ENCODE measurements at places on chromosomes 3 and 15. TPM values are rescaled to one million over a fixed set of nuclear protein-coding genes. Genes with fewer than 3 reads are reported as not detected.

DNA sequence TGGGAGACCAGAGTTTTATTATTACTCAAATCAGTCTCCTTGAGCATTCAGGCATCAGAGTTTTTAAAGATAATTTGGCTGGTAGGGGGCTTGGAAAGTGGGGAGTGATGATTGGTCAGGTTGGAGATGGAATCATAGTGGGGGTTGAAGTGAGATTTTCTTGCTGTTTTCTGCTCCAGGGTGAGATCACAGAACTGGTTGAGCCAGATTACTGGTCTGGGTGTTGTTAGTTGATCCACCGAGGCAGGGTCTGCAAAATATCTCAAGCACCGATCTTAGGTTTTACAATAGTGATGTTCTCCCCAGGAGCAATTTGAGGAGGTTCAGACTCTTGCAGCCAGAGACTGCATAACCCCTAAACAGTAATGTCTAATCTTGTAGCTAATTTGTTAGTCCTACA, 141.0 kb downstream of the OTOL1 start:
- no peaks in the 10 kb centered on the region for H3K27me3 ChIP-seq
- H3K27ac ChIP-seq, result no peak overlapping the region
- no peaks in the 10 kb centered on the region for H3K36me3 ChIP-seq
- no peak for DNase-seq
- peaks cover 8% of the 10 kb centered on the region for H3K4me1 ChIP-seq
- no peak overlapping the region for H3K4me3 ChIP-seq

DNA sequence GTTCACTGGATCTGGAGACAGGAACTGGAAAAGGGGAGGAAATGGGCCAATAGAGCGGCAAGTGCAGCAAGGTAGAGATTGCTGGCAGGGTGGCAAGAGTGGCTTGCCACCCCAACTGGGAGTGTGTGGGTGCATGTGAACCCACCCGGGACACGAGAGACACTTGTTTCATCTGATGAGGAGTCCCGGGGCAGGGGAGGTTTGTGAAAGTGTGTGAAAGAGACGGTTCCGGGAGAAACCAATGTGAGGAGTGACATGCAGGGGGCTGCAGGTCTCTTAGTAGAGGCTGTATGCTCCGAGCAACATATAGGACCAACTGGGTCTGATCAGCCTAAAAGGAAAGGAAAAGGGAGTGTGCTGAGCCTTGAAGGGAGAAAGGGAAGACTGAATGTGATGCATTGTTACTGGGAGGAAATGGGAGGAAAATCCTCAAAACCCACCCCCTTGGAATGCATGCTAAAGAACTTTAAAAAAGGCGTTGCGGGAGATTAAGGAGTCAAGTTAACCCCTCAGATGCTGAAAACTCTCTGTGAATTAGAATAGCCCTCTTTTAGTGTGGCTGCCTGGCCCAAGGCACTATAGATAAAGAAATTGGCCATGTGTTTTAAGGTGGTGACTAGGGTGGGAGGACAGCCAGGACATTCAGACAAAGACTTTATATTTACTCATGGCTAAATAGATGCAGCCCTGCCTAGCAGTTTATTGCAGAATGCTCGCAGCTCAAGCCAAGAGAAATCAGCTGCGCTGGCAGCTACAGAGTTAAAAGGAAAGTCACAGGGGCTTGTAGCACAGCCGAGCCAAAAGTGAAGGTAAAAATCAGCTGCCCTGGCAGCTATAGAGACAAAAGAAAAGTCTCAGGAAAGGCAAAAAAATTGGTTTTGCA, 9.1 kb upstream of the SLC9C1 start:
- H3K27ac ChIP-seq, result no peak overlapping the region
- no peak for DNase-seq
- no peaks in the 10 kb centered on the region for H3K27me3 ChIP-seq
- no peaks in the 10 kb centered on the region for H3K36me3 ChIP-seq
- H3K4me3 ChIP-seq, result no peak overlapping the region

The SLC6A11 gene
- total RNA-seq, result 0.19 TPM

DNA sequence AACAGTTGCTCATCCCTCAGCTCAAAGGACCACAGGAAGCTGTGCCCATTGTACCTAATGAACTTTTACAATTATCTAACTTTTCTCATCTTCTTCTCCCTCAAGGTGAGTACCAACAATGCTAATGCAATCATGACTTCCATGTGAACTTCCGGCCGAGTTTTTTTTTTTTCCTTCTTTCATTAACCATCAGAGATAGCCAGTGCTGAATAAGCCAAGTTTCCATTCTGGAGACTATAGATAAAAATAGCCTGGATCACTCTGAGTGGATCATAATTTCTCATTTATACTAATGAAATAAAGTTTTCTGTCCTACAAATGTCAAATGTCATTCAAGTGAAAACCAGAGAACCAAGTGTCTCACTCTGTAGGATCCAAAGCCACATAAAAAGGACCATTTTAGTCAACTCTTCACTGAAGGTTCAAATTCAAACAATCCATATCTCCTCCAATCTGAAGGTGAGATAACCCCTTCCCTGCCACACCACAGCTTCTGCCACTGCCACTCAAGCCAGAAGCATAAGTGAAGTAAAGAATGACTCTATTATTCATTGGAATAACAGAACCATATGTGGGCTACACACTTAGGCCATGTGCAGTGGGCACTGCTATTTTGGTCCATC, 5.5 kb downstream of the SUMF1 start:
- no peak for DNase-seq
- no peak overlapping the region for H3K4me3 ChIP-seq
- no peak overlapping the region for H3K27ac ChIP-seq
- H3K27me3 ChIP-seq, result no peaks in the 10 kb centered on the region

The GNB4 gene
- total RNA-seq, result 1.4 TPM

GRCh38 chr3:98171071-98171470, 4.6 kb downstream of the OR5H15 start:
- no peaks in the 10 kb centered on the region for H3K27me3 ChIP-seq
- no peak overlapping the region for H3K27ac ChIP-seq
- H3K4me1 ChIP-seq, result no peaks in the 10 kb centered on the region
- no peak for DNase-seq
- H3K4me3 ChIP-seq, result no peak overlapping the region

GRCh38 chr3:56238299-56238698, 230.0 kb downstream of the ERC2 start:
- no peak overlapping the region for H3K27ac ChIP-seq
- peaks cover 1% of the 10 kb centered on the region for H3K36me3 ChIP-seq
- no peak for DNase-seq
- no peaks in the 10 kb centered on the region for H3K4me1 ChIP-seq
- no peak overlapping the region for H3K4me3 ChIP-seq

GRCh38 chr3:27046351-27046750, 322.8 kb downstream of the NEK10 start:
- no peak overlapping the region for H3K27ac ChIP-seq
- H3K4me1 ChIP-seq, result peaks cover 13% of the 10 kb centered on the region
- H3K36me3 ChIP-seq, result no peaks in the 10 kb centered on the region

The SPINK8 gene
- total RNA-seq, result not detected

The RBP2 gene
- not detected for total RNA-seq

- H3K27ac ChIP-seq, result no peak overlapping the region
- peaks cover 3% of the 10 kb centered on the region for H3K36me3 ChIP-seq
- H3K4me3 ChIP-seq, result no peak overlapping the region
- DNase-seq, result no peak
- H3K4me1 ChIP-seq, result peaks cover 19% of the 10 kb centered on the region
Observed at GRCh38 chr3:112128843-112129727, 4.0 kb downstream of the GCSAM start.

The SLC22A14 gene
- 0.18 TPM for total RNA-seq

The PLA2G4F gene
- 0.60 TPM for total RNA-seq

The FBN1 gene
- 3.9 TPM for total RNA-seq

DNA sequence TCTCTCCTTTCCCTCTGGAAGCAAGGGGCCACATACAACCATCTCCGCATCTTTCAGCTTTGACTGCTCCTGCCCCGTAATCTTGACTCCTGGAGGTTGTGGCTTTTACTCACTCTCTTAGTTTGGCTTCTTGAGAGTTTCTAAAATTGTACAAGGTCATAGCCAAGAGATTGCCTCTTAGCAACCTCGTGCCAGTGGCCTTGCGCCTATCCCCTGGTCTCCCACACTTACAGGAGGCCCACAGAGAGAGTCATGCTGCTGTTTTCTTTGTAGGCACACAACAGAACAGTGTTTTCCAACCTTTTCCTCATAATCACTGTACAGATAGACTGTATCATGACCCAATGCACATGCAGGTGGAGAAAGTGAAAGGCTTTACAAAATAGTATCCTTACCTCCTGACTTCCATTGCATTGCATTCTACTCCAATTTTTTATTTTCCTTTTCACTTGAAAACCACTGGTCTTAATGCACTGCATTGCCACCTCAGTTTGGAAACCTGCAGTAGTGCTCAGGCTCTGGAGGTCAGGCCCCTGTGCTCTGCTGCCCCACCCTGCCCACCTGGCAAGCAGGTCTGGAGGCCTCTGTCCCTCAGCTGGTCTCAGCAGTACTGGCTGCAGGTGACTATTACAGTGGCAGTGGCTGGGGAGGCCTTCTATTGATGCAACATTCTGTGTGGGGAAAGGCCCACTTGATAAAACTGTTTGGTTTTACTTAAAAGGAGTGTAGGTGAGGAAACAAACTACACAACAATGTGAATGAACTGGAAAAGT, 156.2 kb downstream of the DNAJB8 start:
- H3K27me3 ChIP-seq, result peaks cover 11% of the 10 kb centered on the region
- H3K4me3 ChIP-seq, result no peak overlapping the region
- H3K27ac ChIP-seq, result no peak overlapping the region
- DNase-seq, result no peak
- H3K36me3 ChIP-seq, result no peaks in the 10 kb centered on the region
- peaks cover 3% of the 10 kb centered on the region for H3K4me1 ChIP-seq

DNA sequence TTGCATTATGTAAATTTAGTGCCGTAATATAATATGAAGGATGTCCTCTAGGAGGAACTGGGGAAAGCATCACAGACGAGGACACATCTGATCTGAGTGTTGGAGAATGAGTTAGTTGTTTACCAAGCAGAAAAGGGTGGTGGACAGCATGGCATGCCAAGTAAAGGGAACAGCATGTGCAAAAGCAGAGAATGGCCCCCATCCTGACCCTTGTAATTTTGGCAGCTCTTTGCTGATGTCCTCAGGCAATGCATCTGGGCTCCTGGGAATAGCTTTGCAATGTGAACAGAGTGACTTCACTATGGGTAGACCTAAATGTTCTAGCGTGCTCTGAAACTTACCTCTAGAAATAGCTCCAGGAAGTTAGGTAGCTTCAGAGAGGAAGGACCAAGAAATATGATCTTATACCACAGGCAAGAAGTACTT, 263.3 kb downstream of the LPP start:
- no peaks in the 10 kb centered on the region for H3K27me3 ChIP-seq
- DNase-seq, result no peak
- no peak overlapping the region for H3K4me3 ChIP-seq
- H3K4me1 ChIP-seq, result no peaks in the 10 kb centered on the region
- H3K36me3 ChIP-seq, result peaks cover 6% of the 10 kb centered on the region

DNA sequence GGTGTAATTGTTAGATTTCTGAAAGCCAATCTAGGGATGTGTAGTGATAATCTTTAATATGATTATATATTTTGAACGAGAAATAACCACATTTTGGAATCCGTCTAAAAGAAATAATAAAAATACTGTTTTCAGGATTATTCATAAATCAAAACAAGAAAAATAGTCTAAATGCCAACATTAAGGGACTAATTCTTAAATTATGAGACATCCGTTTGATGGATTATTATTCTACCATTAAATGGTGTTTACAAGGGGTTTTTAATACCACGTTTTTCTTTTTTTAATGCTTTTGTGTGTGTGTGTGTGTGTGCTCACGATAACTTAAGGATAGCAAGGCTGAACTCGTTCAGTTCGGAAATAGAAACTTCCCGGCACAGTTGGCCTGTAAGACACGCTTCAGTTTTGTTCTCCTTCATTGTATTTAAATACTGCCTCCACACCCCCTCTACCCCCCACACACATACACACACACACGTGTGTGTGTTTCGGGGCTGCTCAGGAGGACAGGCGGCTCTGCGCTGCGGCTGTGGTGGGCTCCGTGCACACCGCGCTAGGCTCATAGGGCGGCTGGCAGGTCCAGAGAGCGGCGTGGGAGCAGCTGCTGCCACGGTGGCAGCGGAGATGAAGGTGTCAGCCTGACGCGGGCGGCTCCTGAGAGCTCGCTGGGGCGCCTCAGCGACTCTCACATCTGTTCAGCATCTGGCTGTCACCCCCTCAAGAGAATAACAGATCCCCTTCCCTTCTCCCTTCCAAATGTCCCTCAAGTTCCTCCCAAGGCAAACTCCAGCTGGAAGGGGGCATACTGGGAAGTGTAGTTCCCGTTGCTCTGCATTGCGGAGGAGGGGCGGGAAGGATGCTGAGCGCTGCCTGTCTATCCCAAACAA, 23.0 kb upstream of the ANP32A start:
- DNase-seq, result no peak
- peak overlapping the region; percentile 44 for H3K4me3 ChIP-seq
- H3K27me3 ChIP-seq, result peaks cover 64% of the 10 kb centered on the region
- H3K4me1 ChIP-seq, result no peaks in the 10 kb centered on the region
- H3K36me3 ChIP-seq, result no peaks in the 10 kb centered on the region

DNA sequence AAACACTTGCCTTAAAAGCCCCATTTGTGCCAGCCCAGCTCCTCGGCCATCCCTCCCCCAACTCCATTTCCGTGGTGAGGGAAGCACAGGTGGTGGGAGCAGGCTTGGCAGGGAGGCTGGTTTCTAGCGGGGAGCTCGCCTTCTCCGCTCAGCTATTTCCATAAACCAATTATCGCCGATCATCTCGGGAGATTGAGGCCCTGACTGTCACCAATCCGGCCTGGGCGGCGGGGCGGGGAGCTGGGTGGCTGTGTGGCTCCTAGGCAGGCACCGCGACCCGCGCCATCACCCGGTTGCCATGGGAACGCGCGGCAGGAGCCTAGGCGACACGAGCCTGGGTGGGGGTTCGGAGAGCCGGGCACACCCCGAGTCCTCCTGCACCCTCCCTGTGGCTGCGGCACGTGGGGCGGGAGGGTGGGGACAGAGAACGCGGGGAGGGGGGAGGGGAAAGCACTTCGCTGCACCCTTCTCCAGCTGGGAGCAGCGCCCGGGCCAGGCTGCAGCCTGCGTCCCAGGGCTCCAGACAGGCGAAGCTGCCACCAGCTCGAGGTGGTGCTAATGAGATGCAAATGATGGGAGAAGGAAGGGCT, 9.3 kb downstream of the CCDC33 start:
- peaks cover 49% of the 10 kb centered on the region for H3K27me3 ChIP-seq
- no peak overlapping the region for H3K4me3 ChIP-seq
- DNase-seq, result no peak
- peaks cover 7% of the 10 kb centered on the region for H3K4me1 ChIP-seq

The ANKUB1 gene
- total RNA-seq, result not detected

DNA sequence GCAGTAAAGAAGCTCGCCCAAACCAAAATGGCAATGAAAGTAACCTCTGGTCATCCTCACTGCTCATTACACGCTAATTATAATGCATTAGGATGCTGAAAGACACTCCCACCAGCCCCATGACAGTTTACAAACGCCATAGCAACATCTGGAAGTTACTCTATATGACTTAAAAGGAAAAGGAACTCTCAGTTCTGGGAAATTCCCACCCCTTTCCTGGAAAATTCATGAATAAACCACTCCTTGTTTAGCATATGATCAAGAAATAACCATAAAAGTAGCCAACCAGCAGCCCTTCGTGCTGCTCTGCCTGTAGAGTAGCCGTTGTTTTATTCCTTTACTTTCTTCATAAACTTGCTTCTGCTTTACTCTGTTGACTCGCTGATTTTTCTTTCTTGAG, 164.6 kb downstream of the SMAD6 start:
- no peak overlapping the region for H3K4me3 ChIP-seq
- DNase-seq, result no peak
- no peaks in the 10 kb centered on the region for H3K27me3 ChIP-seq
- no peak overlapping the region for H3K27ac ChIP-seq
- no peaks in the 10 kb centered on the region for H3K36me3 ChIP-seq

Data from progenitor cell of endocrine pancreas (in vitro differentiated cells).